Activated CD4-positive, CD25-positive, alpha-beta regulatory T cell treated with anti-CD3 and anti-CD28 coated beads, Interleukin-2, amount 50 U/mL, for 72 hours (primary cell): ENCODE measurements at places on chromosomes 2 and 18.

DNA sequence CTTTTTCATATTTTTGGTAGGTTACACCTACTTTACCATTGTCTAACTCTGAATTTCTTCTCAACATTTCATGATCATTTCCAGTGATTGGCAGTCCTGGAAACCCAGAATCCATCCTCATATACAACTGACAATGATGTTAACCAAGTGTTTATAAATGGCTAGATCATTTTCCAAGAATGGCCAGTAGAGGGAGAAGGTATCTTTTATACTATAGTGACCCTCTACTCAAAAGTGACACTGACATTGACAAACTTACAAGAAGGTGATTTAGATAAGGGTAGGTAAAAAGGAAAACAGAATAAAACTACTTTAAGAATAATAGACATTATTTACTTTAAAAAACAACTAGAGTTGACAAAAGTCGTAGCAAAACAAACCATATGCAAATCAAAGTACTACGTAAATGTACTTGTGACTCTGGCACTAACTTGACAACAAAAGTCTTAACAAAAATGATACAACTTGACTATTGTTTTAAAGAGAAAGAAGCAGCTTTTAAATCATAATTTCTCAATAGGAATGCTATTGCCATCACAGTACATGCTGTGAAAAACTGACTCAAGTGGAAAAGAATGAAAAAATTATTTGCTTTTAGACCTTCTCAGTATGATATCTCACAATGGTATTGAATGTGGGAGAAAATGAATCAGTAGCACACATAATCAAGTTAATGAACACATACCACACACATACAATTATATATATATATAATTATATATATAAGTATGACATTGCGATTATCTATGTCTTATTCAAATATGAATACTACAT is 76.6 kb upstream of the GRB14 start:
- no peak for DNase-seq

GRCh38 chr2:16604236-16604635 is 61.4 kb downstream of the CYRIA start:
- no peak for DNase-seq

- DNase-seq: no peak
Measured at GRCh38 chr18:8787371-8787670, 82.0 kb downstream of the MTCL1 start.

GRCh38 chr2:59093571-59093970 is 852.4 kb upstream of the FANCL start:
- DNase-seq: no peak

- no peak for DNase-seq
Measured at GRCh38 chr2:72361521-72361920, 213.9 kb upstream of the CYP26B1 start.

DNA sequence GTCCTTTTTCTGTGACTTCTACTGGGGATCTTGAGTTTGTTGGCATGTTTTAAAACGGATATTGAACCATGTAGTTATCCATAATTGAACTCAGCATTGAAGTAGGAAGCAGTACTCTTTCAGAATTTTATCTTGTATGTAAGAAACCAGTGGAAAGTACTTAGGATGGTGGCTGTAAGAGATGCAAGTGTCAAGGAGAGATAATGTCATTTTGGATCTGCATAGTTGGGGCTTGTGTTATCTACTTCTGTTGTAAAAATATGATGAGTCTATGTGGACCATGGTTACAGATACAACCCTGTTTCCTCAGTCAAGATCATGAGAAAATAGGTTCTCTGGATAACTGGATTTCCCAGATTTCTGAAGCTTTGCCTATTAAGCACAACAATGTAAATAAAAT is 113.7 kb downstream of the NAB1 start:
- DNase-seq: no peak

GRCh38 chr2:219221957-219222518 is 3.3 kb upstream of the ABCB6 start:
- no peak for DNase-seq

DNA sequence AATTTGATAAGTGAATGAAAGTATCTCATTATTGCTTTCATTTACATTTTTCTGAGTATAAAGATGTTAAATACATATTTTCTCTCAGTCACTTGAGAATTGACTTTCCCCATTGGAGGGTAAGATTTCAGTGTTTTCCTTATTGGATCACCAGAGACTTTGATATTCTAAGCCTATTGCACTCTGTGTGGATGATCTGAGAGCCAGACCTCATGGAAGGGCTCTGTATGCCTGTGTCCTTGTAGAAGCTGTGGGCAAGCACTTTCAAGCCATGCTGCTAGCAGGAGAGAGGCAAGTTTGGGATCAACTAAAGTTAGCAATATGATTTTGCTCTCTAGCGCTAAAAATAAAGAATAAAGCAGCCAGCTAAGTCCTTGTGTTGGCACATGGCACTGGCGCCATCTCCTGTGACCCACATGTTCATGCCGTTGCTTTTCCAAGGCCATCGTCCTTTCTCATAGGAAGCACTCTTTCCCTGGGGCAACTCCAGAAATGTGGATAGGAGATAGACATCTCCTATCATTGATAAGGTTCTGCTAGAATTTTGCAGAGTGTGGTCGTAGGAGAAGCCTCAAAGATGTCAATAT is 72.6 kb downstream of the AOX1 start:
- no peak for DNase-seq

DNA sequence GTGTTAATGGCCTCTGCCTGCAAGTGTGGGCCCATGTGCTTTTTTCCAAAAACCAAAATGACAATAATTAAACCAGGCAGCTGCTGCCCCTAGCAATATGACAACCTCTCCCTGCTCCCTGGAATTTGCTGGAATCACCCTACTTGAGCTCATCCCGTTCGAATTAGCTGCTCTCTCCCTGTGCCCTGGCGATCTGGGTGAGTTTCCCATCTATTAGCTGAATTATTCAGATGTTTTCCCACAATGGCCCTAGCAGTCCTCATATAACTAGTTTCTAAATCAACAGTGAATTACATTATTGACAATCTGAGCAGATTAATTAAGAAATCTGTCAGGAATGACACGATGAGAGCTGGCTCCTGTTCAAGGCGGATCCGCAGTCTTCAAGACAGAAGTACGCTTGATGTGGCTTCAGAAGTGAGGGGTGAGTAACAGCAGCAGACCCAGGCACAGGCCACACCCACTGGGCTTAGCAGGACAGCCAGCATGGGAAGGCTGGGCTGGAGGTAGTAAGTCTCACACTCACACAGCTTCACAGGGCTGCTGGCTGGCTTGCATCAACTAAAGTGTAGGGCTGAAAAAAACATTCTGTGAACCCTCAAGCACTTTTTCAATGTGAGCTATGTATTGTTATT is 366.2 kb upstream of the ID2 start:
- no peak for DNase-seq

GRCh38 chr2:43851011-43851980 is 12.5 kb downstream of the ABCG8 start:
- DNase-seq: no peak

GRCh38 chr2:212488611-212489010 is 50.0 kb downstream of the ERBB4 start:
- DNase-seq: no peak

- DNase-seq: no peak
Measured at GRCh38 chr18:36181898-36182506, 5.3 kb upstream of the MOCOS start.

GRCh38 chr18:36745219-36745975 is 83.4 kb downstream of the TPGS2 start:
- DNase-seq: no peak

DNA sequence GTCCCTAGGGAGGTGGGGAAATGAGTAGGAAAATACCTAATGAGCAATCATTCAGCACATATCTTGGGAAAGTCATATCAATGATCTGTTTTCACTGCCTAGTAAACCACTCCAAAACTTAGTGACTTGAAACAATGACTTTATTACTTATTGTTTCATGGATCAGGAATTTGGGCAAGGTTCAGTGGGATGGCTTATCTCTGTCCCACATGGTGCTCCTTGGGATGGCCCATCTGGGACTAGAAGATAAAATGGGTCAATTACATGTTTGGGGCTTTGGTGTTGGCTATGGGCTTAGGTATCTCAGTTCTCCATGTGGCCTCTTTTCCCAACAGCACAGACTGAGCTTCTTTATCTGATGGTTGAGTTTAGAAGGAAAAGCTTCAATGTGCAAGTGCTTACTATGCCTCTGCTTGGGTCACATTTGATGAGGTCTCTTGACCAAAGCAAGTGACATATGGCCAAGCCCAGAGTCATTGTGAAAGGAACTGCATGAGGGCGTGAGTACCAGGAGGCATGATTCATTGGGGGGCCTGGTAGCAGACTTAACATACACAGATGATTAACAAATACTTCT is 218.1 kb upstream of the TNP1 start:
- no peak for DNase-seq

DNA sequence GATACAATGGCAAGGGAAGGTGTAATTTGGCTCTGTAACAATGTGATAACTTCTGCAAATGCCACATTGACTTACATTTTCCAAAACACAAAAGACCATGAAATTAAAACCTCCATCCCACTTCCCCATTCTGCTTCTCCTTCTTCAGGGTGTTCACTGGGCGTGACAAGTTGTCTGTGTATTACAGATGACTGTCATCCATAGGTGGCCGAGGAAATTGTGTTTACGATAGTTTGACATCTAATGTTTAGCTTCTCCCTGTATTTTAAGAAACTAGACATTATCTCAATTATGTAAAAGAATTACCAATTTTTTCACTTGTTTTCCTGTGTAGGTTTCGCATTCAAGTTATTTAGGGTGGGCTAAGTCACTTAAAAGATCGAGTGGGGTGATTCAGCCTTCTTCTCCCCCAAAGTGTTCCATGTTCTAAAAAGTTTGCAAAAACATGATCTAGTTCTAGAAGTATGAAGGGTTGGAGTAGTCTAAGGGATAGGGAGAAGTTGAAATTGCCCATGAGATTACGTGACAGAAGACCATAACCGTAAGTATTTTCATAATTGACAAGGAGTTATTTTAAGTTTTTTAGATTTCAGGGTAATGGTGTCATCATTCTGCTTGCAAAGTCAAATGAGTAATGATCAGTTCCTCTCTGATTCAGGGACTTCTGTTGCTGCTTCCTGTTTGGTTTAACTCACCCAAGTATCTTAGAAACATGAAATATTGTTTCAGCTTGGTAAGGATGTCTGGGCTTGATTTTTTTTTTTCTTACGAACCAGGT is 25.2 kb upstream of the CYTIP start:
- no peak for DNase-seq
